Vein endothelial cell (primary cell): ENCODE measurements at places on chromosomes 4 and X. TPM values are rescaled to one million over a fixed set of nuclear protein-coding genes. Genes with fewer than 3 reads are reported as not detected.

Gene TNIP3
- total RNA-seq, result 0.76 TPM in 1 of 2 replicates, not detected in the other

Gene SHOX
- not detected in 2 replicates for total RNA-seq

Gene ZMAT1
- total RNA-seq, result 2.4 and 2.9 TPM in 2 replicates

Gene GAGE1
- not detected in 2 replicates for total RNA-seq

Gene FRG2
- total RNA-seq, result not detected in 2 replicates

Gene CCNA2
- 35.9 and 75.8 TPM in 2 replicates for total RNA-seq

Gene GAGE12G
- total RNA-seq, result not detected in 2 replicates

Gene CPLX1
- 0.10 and 0.33 TPM in 2 replicates for total RNA-seq

Gene RAB41
- total RNA-seq, result not detected in 2 replicates

Gene TLR7
- not detected in 2 replicates for total RNA-seq

Gene TRIM61
- total RNA-seq, result not detected in 2 replicates

Gene NKX3-2
- not detected in 2 replicates for total RNA-seq

Gene AREG
- total RNA-seq, result 0.29 TPM in 1 of 2 replicates, not detected in the other
